ENCODE measurements at places on chromosomes 16 and 17.

DNA sequence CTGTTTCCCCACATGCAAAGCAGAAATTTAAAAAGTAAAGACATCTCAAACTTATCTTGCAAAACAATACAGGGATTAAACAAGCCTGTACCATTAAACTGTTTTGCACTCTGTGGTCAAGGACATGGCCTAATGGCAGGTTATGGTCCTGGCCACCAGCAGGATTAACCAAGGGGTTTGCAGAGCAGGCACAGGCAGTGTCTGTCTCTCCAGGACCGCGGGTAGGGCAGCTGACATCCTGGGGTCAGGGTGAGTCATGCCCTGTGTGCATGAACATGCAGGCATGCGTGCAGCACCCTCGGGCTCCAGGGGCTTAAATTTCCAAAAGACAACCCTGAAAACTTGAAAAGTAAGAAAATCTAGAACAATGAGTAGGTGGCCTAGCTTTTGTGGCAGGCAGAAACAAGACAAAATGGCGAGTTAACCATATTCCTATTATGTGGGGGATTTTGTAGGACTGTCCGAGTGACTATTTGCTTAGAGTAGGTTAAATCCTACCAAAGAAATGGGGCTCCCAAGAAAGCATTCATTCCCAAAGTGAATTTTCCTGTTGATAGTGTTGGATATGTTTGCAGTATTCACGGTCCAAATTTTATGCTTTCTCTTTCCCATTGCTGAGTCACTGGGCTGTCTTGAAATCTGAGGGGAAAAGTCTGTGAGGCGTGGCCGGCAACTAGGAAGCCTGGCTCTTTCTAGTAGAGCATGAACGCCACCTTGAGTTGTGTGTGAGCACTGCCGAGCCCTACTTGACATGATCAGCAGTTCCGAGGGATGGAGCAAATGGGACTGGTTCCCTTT, 158.4 kb upstream of the FAM20A start:
- DNase-seq, result peak; percentile 77

DNA sequence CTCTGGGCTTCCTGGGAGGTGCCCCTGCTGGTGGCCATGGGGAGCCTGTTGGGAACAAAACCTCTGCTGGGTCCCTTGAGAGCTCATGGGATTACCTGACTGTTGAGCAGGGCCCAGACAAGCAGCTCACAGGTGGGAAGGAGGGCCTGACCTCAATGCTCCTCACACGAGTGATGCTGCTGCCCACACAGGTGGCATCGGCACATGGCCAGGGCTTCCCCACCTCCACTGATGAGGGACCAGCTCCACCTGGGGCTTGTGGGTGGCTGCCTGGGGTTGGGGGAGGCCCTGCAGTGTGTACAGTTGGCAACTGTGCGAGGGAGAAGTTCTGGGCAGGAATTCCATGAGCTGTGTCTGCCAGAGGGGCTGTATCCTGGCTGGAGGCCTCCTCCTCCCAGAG, 87.8 kb upstream of the NLRP1 start:
- no peak for DNase-seq

GRCh38 chr17:38463451-38463858, 35.2 kb downstream of the ARHGAP23 start:
- DNase-seq, result no peak

GRCh38 chr16:69691980-69692911, 34.1 kb downstream of the NQO1 start:
- DNase-seq, result no peak

DNA sequence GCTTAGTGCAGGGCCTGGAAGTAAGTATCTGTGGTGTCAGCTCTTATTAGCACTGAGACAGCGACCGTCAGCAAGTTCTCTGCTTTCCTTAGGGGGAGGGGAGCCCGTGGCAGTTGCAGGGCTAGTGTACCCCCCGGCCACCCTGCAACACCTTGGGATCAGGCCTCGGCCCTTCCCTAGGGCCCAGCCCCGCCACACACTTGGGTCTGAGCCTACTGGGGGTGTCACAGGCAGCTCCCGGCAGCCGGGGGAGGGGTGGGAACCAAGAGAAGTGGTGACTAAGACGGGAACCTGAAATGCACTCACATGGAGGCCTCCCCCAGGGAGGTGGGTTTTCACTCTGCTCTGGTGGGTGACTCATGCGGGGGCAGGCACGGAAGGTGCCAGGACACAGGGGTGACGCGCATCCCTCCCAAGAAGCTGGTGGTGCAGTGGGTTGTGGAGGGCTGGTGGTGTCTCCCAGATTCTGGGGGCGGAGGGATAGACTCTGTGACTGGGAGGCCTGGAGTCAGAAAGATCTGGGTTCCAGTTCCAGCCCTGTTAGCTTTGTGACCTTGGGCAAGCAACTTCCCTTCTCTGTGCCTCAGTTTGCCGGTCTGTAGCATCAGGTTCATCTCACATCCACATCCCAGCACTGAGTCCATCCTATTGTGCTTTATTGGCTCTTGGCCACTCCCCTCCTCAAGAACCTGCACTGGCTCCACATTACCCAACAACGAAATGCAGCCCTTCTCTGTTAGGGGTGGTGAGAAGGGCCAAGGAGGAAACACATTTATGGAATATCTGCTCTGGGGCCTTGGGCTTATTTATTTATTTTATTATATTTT, 44.5 kb downstream of the LAT start:
- DNase-seq, result no peak

- no peak for DNase-seq
Measured at GRCh38 chr16:19021747-19022146, 38.0 kb downstream of the TMC7 start.

- no peak for DNase-seq
Measured at GRCh38 chr16:31080756-31081419, 6.7 kb downstream of the ZNF646 start.

Measured in NCI-H510A (cell line).